ENCODE measurements at places on chromosomes 5 and 9. TPM values are rescaled to one million over a fixed set of nuclear protein-coding genes. Genes with fewer than 3 reads are reported as not detected.

Gene GABRA1
- not detected for total RNA-seq

Gene GALNT12
- total RNA-seq, result not detected

Gene POLE3
- total RNA-seq, result 33.7 TPM

- DNase-seq, result no peak
These were observed 26.9 kb upstream of the FAT2 start for GRCh38 chr5:151617841-151618710.

GRCh38 chr9:137642118-137642601 is 23.4 kb downstream of the EHMT1 start:
- DNase-seq, result no peak

Measured in HFFc6 (cell line).